ENCODE measurements at places on chromosomes 5 and 9. TPM values are rescaled to one million over a fixed set of nuclear protein-coding genes. Genes with fewer than 3 reads are reported as not detected.

The EGFL7 gene
- 1,791 TPM for total RNA-seq

- DNase-seq: peak; percentile 95
- peak overlapping the region; percentile 96 for H3K27ac ChIP-seq
- no peaks in the 10 kb centered on the region for H3K36me3 ChIP-seq
- no peaks in the 10 kb centered on the region for H3K27me3 ChIP-seq
Observed at GRCh38 chr5:132263548-132264261, 6.2 kb downstream of the PDLIM4 start.

- H3K4me1 ChIP-seq: no peaks in the 10 kb centered on the region
- peak overlapping the region; percentile 39 for H3K27ac ChIP-seq
- no peak overlapping the region for H3K4me3 ChIP-seq
- no peaks in the 10 kb centered on the region for H3K36me3 ChIP-seq
- H3K27me3 ChIP-seq: no peaks in the 10 kb centered on the region
Observed at GRCh38 chr5:151094030-151094851, 13.4 kb upstream of the TNIP1 start.

- no peaks in the 10 kb centered on the region for H3K36me3 ChIP-seq
- no peak overlapping the region for H3K27ac ChIP-seq
- H3K4me3 ChIP-seq: no peak overlapping the region
- peaks cover 3% of the 10 kb centered on the region for H3K4me1 ChIP-seq
Observed at GRCh38 chr9:4691795-4692194, 12.4 kb downstream of the CDC37L1 start.

The SPATA31E1 gene
- not detected for total RNA-seq

GRCh38 chr9:35414889-35415288 is 75.0 kb upstream of the RUSC2 start:
- no peak overlapping the region for H3K4me3 ChIP-seq
- no peaks in the 10 kb centered on the region for H3K36me3 ChIP-seq
- no peak for DNase-seq
- no peak overlapping the region for H3K27ac ChIP-seq

The ADRA1B gene
- total RNA-seq: 1.2 TPM

DNA sequence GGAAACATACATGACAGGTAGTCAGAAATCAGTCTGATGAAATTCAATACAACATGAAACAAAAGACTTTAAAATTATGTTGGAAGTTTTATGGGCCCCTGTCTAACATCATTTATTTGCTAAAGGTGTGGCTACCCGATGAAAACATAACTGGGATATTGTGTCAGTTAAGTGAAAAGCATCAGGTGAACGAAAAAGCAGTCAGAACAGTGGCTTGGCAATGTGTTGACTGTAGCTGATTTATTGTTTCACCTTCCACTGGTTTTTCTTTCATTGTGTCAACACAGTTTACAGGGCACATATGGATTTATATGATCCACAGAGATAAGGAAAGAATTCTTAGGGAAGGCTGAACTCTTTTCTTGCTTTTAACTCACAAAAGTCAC is 429.6 kb upstream of the ZNF608 start:
- H3K27ac ChIP-seq: no peak overlapping the region
- H3K4me3 ChIP-seq: no peak overlapping the region
- no peaks in the 10 kb centered on the region for H3K4me1 ChIP-seq
- H3K36me3 ChIP-seq: no peaks in the 10 kb centered on the region
- no peak for DNase-seq

The PRRX2 gene
- total RNA-seq: 3.5 TPM

The SPAG8 gene
- total RNA-seq: 0.26 TPM

The FAM81B gene
- total RNA-seq: not detected

GRCh38 chr5:97508864-97509263 is 325.8 kb upstream of the RIOK2 start:
- H3K4me3 ChIP-seq: no peak overlapping the region
- no peak overlapping the region for H3K27ac ChIP-seq
- H3K27me3 ChIP-seq: no peaks in the 10 kb centered on the region
- no peak for DNase-seq
- H3K36me3 ChIP-seq: no peaks in the 10 kb centered on the region

The C5orf52 gene
- not detected for total RNA-seq
